ENCODE measurements at places on chromosomes 2 and 18. TPM values are rescaled to one million over a fixed set of nuclear protein-coding genes. Genes with fewer than 3 reads are reported as not detected.

ACVR2A gene
- 17.8 TPM for total RNA-seq

XDH gene
- total RNA-seq: 0.05 TPM

EPB41L3 gene
- total RNA-seq: 79.7 TPM

DNA sequence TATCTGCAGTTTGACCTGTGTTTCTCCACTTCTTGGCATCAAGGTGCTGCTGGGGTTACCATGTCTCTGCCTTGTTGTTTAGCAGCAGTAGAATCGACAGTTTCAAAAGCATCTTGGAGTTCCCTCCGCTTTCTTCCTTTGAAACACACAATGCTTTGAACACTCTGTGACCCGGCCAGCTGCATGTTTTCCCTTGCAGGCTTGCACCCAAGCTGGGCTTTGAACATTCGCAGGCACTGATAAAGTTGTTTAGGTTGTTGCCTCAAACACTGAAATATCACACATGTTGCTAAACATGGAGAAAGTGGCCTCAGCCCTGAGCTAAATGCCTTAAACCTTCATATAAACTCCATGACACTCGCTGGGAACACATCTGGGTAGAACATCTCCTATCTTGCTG is 251.7 kb downstream of the TSN start:
- H3K4me1 ChIP-seq: no peaks in the 10 kb centered on the region
- no peak overlapping the region for H3K4me3 ChIP-seq
- no peaks in the 10 kb centered on the region for H3K36me3 ChIP-seq
- no peak overlapping the region for H3K27ac ChIP-seq

DNA sequence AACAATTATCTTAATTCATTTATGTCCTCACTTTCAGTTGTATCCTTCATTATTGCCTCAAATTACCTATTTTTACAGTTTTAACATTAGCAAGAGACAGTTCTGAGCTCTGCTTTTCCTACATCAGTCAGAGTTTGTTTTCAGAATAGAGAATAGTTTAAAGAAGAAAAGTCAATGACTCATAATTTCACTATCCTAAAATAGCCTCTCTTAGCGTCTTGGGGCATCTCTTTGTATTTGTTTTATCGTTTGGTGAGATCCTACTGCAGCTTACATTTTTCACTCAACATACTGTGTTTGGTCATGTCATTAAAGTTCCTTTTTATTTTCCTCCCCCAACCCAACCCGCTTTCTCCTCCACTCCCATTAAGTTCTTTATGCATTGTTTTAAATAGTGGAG is 3.8 kb downstream of the SEC11C start:
- H3K4me3 ChIP-seq: no peak overlapping the region
- peaks cover 16% of the 10 kb centered on the region for H3K4me1 ChIP-seq
- no peak overlapping the region for H3K27ac ChIP-seq
- DNase-seq: no peak

PRKAG3 gene
- total RNA-seq: not detected

GRCh38 chr2:227022608-227023007 is 141.4 kb downstream of the COL4A4 start:
- H3K36me3 ChIP-seq: no peaks in the 10 kb centered on the region
- no peak overlapping the region for H3K27ac ChIP-seq
- no peak for DNase-seq
- H3K4me3 ChIP-seq: no peak overlapping the region
- H3K27me3 ChIP-seq: no peaks in the 10 kb centered on the region
- H3K4me1 ChIP-seq: no peaks in the 10 kb centered on the region

PLGLB1 gene
- 2.6 TPM for total RNA-seq

DNA sequence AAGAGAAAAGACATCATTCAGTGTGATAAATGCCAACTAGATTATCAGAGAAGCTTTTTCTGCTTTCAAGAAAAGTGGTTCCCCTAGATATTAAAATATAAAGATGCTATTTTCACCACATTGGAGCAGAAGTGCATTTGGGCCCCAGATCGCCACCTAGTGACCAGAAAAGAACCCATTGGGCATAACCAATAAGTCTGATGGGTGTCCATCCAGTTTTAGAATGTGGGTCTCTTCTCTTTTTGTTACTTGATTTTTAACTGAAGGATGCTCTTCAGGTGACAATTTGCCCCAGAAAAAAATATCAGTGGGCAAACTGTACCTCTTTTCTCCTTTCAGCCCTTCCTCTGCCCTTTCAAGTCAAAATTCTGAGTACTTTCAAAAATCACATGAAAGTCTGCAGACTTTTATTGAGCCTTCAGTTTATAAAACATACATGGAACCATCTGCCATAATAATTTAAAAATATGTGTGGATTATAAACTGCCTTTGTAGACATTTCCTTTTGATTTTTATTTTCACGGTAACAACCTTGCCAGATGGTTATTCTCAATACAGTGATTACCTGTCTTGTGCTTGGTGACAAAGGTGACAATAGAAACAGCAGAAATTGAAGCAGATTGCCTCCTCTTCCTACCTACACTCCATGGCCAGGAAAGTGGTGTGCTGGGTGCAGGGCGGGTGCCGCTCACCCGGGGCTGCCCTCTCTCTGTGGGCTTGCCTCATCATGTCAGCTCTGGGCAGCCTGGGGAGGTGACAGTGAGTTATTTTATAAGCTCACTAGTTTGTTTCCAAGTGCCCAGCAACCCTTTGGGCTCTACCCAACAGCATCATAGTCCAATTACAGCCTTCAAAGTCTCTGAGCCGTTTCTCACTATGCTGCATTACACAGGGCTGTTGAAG is 124.5 kb downstream of the DCDC2C start:
- H3K27ac ChIP-seq: no peak overlapping the region
- H3K4me3 ChIP-seq: no peak overlapping the region
- H3K36me3 ChIP-seq: no peaks in the 10 kb centered on the region
- H3K4me1 ChIP-seq: no peaks in the 10 kb centered on the region
- no peak for DNase-seq

GRCh38 chr18:58012356-58012755 is 31.7 kb upstream of the NEDD4L start:
- no peaks in the 10 kb centered on the region for H3K27me3 ChIP-seq
- DNase-seq: no peak
- H3K36me3 ChIP-seq: no peaks in the 10 kb centered on the region
- no peaks in the 10 kb centered on the region for H3K4me1 ChIP-seq

DNA sequence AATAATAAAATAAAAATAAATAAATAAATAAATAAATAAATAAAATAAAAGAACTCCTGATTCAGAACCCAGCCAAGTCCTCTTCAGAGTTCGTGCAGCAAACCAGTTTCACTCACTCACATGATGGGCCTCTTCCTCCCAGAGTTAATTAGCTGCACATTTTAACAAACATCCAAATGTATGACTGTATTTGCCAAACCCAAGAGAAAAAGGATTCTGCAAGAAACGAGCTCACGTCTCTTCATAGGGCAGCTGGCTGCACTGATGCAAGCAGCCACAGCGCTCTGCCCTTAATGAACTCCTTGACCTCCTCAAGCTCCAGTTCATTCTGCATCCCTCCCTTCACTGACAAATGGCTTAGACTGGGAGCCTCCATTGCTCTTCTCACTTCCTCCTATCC is 55.1 kb downstream of the MREG start:
- H3K36me3 ChIP-seq: no peaks in the 10 kb centered on the region
- no peak overlapping the region for H3K27ac ChIP-seq

CLEC4F gene
- 0.20 TPM for total RNA-seq

KANSL1L gene
- 31.5 TPM for total RNA-seq

DNA sequence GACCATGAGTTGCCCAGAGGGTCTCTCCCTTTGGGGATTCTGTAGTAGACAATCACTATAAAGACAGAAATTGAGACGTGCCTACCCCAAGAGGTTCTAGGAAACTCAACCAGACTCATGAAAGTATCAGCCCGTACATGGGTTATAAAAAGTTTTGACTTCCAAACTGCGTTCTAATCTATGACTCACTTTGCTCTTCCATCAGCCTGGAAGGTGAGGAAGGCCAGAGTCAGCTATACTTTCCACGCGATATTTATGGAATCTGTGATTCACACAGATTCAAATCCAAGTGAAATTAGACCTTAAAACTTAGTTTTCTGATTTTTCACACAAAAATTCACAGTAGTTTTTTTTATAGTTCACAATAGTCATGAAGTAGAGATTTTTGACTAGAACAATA is 7.7 kb upstream of the LYPD1 start:
- no peak for DNase-seq
- H3K4me1 ChIP-seq: no peaks in the 10 kb centered on the region
- H3K36me3 ChIP-seq: no peaks in the 10 kb centered on the region
- H3K27ac ChIP-seq: no peak overlapping the region
- peaks cover under 1% of the 10 kb centered on the region for H3K27me3 ChIP-seq

DNA sequence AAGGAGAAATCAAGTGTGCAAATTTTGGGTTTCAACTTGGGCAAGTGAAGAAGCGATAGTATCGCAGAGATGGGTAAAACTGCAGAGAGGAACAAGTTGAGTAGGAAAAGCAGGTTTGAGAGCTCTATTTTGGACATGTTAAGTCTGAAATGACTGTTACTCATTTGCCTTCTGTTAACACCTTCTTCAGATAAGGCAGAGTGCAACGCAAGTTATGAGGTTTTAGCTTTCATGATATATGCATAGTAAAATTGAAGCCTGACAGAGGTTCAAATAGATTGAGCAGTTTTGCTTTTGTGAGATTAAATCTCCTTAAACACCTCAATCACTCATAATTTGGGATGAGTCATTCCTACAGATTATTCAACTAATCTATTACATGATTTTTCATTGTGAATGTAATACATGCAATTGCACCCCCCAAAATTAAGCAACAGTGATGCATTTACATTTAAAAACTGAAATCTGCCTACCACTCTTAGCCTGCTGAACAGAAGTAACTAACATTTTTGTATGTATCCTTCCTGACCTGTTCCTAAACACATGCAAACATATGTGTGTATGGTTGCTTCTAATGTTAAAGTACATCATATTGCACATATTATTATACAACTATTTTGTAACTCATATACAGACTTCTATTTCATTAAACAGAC is 575.4 kb downstream of the ARHGAP15 start:
- no peaks in the 10 kb centered on the region for H3K27me3 ChIP-seq
- H3K4me1 ChIP-seq: peaks cover 9% of the 10 kb centered on the region
- no peak for DNase-seq

- H3K4me1 ChIP-seq: no peaks in the 10 kb centered on the region
- H3K27me3 ChIP-seq: no peaks in the 10 kb centered on the region
- DNase-seq: no peak
- H3K27ac ChIP-seq: no peak overlapping the region
- no peaks in the 10 kb centered on the region for H3K36me3 ChIP-seq
- no peak overlapping the region for H3K4me3 ChIP-seq
These were observed 472.6 kb downstream of the DLGAP1 start for GRCh38 chr18:3982541-3982940.

TCF23 gene
- 0.08 TPM for total RNA-seq

DNA sequence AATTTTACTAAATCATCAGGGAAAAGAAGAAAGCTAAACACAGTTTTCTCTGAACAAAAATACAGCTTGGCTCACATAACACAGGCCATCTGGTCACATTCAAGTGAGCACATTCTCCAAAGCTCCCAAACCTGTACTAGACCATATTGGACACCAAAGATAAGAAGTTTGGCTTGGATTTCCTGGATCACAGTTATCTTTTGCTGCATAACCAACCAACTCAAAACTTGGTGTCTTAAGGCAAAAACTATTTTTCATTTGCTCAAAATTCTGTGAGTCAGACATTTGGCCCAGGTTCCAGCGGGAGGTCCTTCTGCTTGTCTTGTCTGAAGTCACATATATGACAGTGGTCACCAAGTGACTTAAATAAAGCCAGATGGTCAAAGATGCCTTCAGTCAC is 83.2 kb downstream of the GYPC start:
- no peak for DNase-seq
- H3K4me3 ChIP-seq: no peak overlapping the region
- H3K4me1 ChIP-seq: no peaks in the 10 kb centered on the region
- H3K27ac ChIP-seq: no peak overlapping the region
- no peaks in the 10 kb centered on the region for H3K36me3 ChIP-seq
- H3K27me3 ChIP-seq: no peaks in the 10 kb centered on the region

GRCh38 chr2:32756074-32756727 is 128.4 kb downstream of the TTC27 start:
- no peak for DNase-seq
- no peak overlapping the region for H3K4me3 ChIP-seq
- H3K36me3 ChIP-seq: peaks cover 4% of the 10 kb centered on the region
- no peaks in the 10 kb centered on the region for H3K4me1 ChIP-seq

- no peak for DNase-seq
- no peak overlapping the region for H3K27ac ChIP-seq
- H3K27me3 ChIP-seq: no peaks in the 10 kb centered on the region
- H3K4me1 ChIP-seq: no peaks in the 10 kb centered on the region
- H3K36me3 ChIP-seq: no peaks in the 10 kb centered on the region
These were observed 40.3 kb downstream of the FHOD3 start for GRCh38 chr18:36337679-36338402.

DNA sequence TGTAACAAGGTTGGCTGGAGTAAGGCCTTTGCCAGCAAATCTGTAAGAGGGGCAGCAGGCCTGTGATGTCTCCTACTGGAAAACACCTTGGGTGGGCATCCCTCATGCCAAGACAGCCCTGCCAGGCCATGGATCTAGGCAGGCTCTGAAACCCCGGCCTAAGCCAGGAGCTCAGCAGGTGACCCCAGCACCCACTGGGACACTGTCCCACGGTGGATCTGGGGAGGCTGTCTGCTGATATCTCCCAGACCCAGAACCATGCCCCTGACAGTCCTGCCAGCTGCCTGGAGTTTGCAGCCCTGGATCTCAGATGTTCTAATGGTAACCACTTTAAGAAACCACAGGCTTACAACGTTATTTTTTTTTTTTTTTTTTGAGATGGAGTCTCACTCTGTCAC is 117.7 kb downstream of the ZNF516 start:
- DNase-seq: no peak
- no peak overlapping the region for H3K4me3 ChIP-seq
- peak overlapping the region; percentile 36 for H3K27ac ChIP-seq
- H3K4me1 ChIP-seq: peaks cover 32% of the 10 kb centered on the region

Data from left lung (tissue), 14 donors.